ENCODE measurements at places on chromosomes 16 and 17. TPM values are rescaled to one million over a fixed set of nuclear protein-coding genes. Genes with fewer than 3 reads are reported as not detected.
A peak's percentile ranks its signal among the peaks of the same experiment; 100 is the strongest.

The WFIKKN1 gene
- 0.22 TPM for total RNA-seq

The SCN4A gene
- total RNA-seq, result 23.3 TPM

DNA sequence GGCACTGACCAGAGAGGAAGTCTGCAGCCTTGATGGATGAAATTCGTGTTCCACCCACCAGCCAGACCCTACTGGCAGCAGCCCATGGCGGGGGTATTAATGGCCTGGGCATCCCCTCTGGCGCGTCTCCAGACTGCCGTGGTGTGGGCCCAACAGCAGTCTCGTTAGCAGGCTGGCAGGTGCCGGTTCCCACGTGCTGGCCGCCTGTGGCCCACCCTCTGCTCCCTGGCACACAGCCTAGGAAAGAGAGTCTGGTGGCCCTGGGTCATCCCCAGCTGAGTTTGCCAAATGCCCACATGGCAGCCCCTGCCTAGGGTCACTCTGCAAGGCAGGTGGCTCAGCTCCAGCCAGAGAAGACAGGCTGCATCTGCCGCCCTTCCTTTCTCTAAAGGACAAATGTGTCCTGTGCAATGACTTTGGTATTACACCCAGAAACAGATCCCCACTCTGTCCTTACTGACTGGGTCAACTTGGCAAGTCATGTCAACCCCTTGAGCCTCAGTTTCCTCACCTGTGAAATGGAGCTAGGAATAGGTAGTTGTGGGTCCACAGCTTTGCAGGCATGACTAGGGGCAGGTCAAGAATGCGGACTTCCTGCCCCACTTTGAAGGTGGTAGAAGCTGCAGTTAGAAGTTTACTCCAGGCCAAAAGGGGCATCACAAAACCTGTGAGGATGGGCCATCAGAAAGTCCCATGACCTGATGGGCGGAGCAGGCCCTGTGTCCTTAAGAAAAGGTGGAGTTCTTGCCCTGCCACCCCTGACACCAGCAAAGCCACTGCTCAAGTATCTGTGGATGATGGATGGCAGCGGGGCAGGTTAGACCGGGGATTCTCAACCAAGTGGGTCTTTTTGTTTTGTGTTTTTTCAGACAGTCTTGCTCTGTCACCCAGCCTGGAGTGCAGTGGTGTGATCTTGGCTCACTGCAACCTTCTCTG lies 76.6 kb downstream of the ABCC6 start:
- DNase-seq, result peak; percentile 80
- no peak overlapping the region for H3K27ac ChIP-seq
- peaks cover 34% of the 10 kb centered on the region for H3K4me1 ChIP-seq

GRCh38 chr17:1454541-1454940 lies 1.5 kb downstream of the CRK start:
- no peak for DNase-seq
- H3K4me3 ChIP-seq, result peak overlapping the region; percentile 91
- no peaks in the 10 kb centered on the region for H3K27me3 ChIP-seq
- peak overlapping the region; percentile 96 for H3K27ac ChIP-seq

- no peak for DNase-seq
- H3K4me3 ChIP-seq, result no peak overlapping the region
- peaks cover 6% of the 10 kb centered on the region for H3K4me1 ChIP-seq
- H3K27me3 ChIP-seq, result peaks cover 10% of the 10 kb centered on the region
Observed at GRCh38 chr17:43556292-43556691, 10.2 kb upstream of the ETV4 start.

The SMIM5 gene
- 10.8 TPM for total RNA-seq

DNA sequence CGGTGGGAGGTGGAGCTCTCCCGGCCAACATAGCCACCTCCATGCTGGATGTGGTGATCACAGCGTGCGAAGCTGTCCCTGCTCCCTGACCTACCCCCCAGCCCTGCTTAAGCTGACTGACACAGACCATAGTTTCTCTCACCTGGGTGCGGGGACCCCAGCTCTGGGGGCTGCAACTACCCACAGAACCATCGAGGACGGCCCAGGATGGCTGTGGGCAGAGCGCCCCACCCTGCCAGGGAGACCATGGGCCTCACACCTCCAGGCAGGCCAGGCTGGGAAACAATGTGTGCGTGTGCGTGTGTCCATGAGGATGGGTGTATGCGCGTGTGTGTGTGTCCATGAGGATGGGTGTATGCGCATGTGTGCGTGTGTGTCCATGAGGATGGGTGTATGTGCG lies 20.4 kb downstream of the BAHCC1 start:
- DNase-seq, result no peak
- H3K27ac ChIP-seq, result no peak overlapping the region
- peaks cover 90% of the 10 kb centered on the region for H3K4me1 ChIP-seq
- peaks cover 7% of the 10 kb centered on the region for H3K27me3 ChIP-seq
- no peak overlapping the region for H3K4me3 ChIP-seq
- no peaks in the 10 kb centered on the region for H3K36me3 ChIP-seq

Data from muscle of leg (tissue), 16 donors.